Omental fat pad (tissue), 4 donors: ENCODE measurements at places on chromosomes 11 and 22. TPM values are rescaled to one million over a fixed set of nuclear protein-coding genes. Genes with fewer than 3 reads are reported as not detected.

DNAJB7 gene
- not detected for total RNA-seq

FGF19 gene
- not detected for total RNA-seq

KCNA4 gene
- 15.9 TPM for total RNA-seq

GGT5 gene
- 54.4 TPM for total RNA-seq

GRCh38 chr22:41289671-41290070 lies 3.7 kb upstream of the RANGAP1 start:
- no peak for DNase-seq

DNA sequence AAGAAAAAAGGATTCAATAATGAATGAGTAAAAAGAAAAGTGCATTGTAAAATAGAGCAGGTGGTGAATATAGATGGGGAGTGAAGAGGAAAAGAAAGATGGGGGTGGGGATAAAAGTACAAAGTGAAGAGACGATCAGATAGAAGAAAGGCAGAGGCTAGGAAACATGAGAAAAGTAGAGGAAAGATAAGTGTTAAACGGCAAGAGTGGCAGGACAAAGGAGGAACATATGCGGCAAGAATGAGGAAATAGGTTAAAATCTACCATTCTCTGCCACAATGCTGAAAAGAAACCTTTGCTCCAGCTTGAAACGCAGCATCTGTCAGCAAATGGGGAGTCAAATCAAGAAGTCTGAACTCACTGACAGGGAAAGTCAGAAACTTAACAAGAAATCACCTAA lies 6.8 kb downstream of the FUT4 start:
- DNase-seq: no peak

DNA sequence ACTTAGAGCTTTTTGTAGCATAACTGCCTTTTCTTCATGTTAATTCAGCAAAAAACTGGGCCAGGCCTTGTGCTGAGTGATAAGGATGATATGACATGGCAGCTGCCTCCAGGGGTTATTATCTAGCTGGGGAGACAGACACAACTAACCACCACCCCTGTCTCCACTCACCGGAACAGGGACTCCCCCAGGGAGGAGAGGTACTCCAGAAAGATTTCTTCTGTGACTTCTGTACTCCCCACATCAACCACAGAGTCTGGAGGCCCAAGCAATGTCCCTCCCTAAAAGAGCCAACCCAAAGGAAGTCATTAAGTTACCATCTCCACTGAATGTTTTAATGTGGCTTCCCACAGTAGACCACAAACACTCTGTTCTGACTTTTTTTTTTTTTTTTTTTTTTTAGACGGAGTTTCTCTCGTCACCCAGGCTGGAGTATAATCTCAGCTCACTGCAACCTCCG lies 14.3 kb upstream of the PMM1 start:
- no peak for DNase-seq

DNA sequence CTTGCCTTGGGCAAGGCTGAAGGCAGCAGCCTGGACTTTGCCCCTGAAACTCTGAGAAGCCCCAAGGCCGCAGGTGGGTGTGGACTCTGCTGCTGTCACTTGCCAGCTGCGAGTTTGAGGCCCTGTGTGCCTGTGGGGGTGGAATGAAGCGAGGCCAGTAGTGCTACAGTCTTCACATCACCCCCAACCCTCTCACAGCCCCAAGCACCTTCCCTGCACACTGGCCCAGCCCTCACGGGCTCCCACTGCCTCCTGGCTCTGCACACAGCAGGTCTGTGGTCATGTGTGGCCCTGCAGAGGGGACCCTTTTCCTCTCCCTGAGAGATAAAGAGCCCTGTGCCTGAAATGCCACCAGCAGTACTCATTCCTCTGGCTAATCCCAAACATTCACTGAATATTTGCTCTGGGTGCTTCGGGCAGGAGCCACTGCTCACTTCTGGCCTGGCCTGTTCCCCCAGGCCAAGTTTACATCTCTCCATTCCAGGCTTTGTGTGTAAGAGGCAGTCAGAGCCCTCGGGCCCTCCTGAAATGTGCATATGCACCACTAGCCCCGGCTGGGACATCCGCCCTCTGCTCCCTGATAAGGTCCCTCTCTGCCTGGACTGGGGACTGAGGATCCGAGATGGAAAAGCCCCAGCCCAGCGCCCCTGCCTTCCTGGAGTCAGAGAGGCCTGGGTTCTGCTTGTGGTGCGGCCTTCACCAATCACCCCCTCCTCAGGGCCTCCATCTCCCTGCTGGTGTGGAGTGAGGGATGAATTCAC lies 17.7 kb downstream of the MGAT3 start:
- no peak for DNase-seq

DNA sequence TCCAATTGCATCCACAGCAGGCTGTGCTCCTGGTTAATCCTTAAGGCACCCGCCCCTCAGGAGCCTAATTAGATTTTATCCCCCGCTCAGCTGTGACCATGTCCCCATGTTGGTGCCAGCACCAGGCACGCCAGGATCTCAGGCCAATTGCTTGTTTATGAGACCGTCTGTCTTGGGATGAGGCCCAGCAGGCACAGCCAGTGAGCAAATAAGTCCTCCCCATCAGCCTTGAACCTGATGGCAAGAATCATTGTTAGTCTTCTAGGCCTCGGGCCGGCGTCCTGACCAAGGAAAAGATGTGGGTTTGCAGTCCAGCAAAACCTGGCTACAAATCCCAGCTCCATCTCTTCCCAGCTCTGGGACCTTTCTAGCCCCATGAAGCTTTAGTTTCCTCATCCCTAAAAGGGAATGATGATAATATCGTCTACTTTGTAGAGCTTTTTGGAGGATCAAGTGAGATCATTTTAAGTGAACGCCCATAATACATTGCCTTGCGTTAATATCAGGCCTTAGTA lies 57.3 kb downstream of the TP53I11 start:
- DNase-seq: no peak

GRCh38 chr11:2446590-2447252 lies 1.9 kb downstream of the KCNQ1 start:
- DNase-seq: no peak
